GM13976 (cell line): ENCODE measurements at places on chromosomes 1 and 21.

GRCh38 chr21:17699524-17700189, 87.0 kb upstream of the BTG3 start:
- DNase-seq, result no peak

DNA sequence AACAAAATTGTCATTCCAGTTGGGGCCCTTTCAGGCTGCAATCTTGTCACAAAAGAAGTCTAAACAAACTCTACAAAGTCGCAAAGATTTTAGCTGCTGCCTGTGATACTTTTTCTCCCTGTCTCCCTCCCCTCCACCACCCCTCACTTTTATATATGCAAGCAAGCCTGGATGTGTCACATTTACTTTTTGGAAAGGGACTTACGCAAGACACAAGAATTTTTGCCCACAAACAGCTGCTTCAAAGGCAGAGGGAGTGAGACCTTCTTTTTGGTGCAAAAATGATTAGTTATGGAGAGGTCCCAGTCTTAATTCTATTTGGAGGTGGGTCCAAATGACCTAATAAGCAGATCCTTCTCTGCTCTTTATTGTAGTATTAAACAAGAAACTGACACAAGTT, 22.9 kb upstream of the RALGPS2 start:
- no peak for DNase-seq

- no peak for DNase-seq
These were observed 1.5 kb downstream of the RAP1A start for GRCh38 chr1:111621050-111621449.

DNA sequence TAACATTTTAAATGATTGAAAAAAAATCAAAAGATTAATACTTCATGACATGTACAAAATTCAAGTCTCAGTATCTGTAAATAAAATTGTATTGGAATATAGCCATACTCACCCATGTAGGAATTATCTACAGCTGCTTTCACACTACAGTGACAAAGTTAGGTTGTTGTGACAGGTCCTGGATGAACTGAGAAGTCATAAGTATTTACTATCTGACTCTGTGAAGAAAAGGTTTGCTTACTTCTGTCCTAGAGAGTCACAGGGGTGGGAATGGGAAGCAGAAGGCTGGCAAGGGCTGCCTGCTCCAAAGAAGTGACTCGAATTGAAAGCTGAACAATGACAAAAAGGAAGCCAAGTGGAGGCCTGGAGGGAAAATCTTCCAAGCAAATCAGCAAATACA, 155.2 kb downstream of the SLC30A10 start:
- DNase-seq, result no peak
